BE2C (cell line): ENCODE measurements at places on chromosomes 12 and 14.

- peak; percentile 64 for DNase-seq
Observed at GRCh38 chr12:49019443-49020324, 1.1 kb upstream of the PRKAG1 start.

DNA sequence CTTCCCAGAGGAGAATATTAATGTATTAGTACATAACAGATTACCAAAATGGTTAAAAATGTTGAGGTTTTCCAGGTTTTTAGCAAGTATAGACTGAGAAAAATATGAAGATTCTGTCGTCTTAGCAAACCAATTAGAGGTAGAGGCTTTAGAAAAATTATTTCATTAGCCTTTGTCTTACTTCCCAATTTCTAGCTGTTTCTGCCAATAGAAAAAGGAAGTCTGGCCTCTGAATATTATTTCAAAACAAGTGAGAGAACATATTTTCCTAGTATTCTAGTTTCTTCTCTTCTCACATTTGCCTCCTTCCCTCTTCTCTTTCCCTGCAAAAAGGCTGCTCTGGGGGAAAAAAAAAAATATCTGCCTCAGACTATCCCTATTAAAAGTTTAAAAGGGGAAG is 16.4 kb downstream of the IPO8 start:
- DNase-seq = no peak

DNA sequence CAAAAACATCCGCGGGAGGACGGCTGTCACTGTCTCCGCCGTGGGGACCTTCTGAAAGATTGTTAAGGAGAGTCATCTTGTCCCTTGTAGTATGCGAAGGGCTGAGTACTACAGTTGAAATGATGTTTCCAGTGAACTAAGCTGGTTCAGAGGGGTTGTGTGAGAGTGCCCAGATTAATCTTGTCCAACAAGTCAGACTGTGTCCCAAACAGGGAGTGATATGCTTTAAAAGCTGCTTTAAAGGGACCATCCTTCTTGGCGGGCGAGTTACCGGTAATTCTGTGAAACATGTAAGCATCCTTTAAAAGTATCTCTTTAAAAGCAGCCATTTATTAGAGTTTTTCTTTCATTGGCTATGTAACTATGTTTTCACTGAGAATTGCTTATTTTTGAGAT is 1.1 kb downstream of the WDR20 start:
- no peak for DNase-seq

GRCh38 chr12:124440841-124441381 is 126.5 kb downstream of the NCOR2 start:
- no peak for DNase-seq

DNA sequence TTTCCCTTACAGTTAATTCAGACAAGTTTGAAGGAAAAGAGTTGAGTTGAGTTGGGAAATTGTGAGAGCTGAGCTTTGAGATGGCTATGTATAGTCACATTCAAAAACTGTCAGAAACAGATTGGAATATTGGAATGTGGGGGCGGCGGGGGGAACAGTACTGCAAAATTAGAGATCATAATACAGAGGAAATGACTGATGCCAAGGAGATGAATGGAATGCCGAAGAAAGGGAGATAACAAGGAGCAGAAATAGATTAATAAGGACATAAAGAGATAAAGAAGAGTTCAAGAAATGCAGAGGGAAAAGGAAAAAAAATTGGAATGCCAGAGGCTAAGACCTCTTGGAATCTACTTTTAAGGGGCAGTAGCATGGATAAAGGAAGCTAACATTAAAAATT is 3.2 kb upstream of the OR4K5 start:
- no peak for DNase-seq
